ENCODE measurements at places on chromosomes 1 and 21. TPM values are rescaled to one million over a fixed set of nuclear protein-coding genes. Genes with fewer than 3 reads are reported as not detected.
A peak's percentile ranks its signal among the peaks of the same experiment; 100 is the strongest.

DNA sequence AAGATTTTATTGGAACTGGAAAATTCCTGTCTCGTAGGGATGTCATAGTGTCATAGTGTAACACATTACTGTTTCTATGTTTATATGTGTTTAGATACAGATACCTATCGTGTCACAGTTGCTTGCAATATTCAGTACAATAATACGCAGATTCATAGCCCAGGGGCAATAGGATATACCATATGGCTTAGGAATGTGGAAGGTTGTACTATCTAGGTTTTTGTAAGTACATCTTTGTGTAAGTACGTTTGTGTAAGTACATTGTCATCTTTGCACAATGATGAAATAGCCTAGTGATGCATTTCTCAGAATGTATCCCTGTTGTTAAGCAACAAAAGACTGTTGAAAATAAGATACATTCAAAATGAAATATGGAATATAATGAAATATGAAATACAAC is 68.9 kb downstream of the CAMTA1 start:
- no peak for DNase-seq

DNA sequence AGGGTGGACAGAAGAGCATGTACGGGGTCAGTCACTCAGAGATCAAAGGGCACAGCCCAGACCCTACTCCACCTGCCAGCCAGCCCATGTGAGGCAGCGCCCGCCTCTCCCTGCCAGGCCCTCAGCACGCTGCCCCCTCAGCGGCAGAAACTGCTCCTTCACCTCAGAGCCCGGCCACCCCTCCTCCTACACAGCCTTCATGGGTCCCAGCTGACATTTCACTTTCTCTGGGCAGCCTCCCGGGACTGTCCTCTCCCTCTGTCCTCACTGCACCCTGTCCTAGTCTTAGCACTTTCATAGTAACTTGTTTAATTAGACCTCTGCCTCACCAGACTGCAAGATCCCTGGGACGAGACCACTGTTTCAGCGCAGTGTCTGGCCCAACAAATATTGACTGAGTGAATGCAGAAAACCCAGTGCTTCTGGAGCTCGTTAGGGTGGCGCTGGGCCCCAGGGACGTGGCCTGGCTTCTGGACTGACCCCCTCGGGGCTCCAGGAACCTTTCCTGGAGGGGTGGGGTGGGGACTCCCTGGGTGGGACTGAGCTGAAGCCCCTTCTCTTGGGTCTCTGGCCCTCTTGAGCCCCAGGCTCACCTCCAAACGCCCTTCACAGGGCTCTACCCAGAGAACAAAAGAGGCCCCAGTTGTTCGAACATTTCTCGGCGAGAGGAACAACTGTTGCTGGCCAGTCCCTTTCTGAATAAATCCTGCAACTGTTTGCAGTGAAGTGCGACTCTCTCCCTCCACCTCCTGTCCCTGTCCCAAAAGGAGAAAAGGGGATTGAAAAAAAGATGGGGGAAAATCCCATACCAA is 114.9 kb downstream of the CASZ1 start:
- DNase-seq = no peak

MAP3K21 gene
- 0.44 TPM for total RNA-seq

DNA sequence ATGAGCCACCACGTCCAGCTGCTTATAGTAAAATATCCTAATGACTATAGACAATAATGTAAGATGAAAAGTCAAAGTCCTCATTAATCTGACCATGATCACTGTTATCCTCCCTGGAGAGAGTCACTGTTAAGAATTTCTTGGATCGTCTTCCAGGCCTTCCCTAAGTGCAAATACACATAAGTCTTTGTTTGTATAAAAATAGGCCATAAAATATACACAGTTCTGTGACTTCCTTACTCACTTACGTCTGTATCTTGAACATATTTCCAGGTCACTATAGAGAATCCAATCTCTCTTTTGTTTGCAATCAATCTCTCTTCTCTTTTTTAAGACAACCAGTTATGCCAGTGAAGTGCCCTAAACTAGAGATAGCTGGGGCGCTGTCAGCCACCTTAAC is 89.1 kb upstream of the LYST start:
- no peak for DNase-seq

HSD11B1 gene
- total RNA-seq = 2.5 TPM

GRCh38 chr1:147209825-147210821 is 15.0 kb downstream of the FMO5 start:
- no peak for DNase-seq

- DNase-seq = no peak
These were observed 33.0 kb upstream of the TP53BP2 start for GRCh38 chr1:223878598-223879325.

GRCh38 chr1:201180141-201180540 is 10.5 kb upstream of the IGFN1 start:
- DNase-seq = no peak

- DNase-seq = no peak
These were observed 95.4 kb upstream of the NGF start for GRCh38 chr1:115433483-115433882.

GRCh38 chr1:28509705-28510272 is 3.9 kb downstream of the RCC1 start:
- DNase-seq = no peak

DNA sequence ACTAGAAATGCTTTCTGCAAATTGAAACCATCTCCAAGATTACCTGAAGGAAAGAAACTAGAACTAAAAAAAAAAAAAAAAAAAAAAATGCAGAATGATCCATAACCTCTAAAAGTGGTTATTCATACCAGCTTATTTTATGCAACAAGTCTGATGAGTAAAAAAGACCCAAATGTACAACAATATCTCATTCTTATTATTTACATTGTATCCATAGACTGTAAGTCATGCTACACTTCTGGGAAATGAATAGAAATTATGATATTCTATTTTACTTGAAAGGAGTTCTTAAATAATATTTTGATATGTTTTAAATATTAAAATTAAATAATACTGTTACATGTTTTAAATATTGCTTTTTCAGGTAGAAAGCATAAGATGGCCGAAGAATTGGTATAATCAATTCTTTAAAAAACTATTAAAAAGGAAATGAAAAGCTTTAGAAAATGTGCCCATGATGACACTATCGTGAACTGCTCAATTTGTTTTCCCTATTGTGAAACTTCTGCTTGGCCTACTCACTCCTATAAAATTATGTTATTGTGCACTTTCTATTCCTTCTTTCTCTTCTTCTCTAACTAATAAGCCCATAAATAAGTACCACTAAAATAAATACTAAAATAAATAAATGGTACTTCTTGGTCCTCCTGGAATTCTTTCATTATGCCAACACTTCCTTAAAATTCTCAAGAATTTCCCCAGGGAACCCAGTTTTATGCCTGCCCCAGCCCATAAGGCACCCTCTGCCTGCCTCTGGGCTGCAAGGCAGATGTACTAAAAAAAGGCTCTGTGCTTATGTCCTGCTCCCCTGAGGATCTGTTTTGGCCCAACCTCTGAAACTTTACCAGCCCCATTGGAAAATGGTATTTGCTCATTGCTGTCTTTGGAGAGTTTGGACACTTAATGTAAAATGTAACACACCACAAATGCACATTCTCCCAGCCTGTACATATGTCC is 18.1 kb downstream of the SAMSN1 start:
- DNase-seq = no peak

DNA sequence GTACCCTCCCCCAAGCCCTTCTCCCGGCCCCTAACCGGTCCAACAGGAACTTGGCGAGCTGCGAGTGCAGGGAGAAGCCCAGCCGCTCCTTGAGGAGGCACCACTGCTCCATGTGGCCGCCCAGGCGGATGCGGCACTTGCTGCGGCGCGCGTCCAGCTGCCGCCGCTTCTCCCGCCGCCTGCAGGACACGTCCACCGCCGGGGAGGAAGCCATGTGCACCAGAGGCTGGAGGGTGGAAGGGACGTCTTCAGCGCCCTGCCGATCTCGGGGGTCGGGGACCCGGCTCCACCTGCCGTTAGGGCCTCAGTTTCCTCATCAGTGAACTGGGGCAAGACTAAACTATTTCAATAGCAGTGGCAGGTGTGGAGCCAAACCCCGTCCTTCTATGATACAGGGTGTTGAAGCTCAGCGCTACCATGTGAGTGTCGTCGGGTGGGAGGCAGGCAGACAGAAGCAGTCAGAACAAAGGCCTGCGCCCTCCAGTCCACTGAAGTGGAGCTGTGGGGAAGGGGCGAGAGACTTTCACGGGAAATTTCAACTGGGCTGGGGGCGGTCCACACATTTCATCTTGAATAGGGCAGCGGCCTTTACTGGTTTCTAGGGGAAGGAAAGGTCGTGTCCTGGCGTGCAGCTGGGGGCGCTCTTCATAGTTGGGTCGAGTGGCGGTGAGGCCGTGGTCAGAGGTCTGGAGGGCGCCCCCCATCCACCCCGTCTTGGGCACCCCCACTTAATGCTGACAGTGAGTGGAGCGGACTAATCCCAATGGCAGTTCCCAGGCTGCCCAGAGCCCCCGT is 592 bp downstream of the ZNF692 start:
- DNase-seq = peak; percentile 77

DNA sequence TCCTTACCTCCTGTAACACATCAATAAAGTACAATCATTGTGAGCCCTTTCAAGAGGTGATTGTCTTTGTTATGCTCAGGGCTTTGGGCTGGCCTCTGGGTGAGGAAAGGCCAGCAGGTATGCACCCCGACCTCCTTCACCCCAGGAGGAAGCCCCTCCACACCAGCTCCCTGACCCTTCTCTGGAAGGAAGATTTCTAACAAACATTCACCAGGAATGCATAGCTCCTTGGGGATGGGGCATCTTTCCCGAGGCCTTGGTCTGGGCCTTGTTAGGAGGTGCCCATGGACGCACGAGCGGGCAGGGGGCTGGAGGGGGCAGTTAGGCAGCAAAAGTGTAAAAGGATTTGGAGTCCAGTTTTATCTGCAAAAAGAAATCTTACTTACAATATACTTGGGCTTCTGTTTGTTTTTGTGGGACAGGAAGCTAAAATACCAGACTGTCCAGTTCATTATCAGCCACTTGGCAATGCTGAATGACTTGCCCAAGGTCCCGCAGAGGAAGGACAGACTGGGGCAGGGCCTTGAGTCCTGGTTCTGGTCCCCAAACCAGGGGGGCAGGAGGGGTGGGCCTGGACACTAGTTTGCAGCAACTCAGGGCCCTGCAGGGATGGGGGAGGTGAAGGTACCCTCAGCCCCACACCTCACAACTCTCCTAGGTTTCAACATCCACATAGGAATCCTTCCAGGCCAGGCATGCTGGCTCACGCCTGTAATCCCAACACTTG is 10.1 kb downstream of the ZC3H12A start:
- no peak for DNase-seq

GRCh38 chr1:218867941-218868626 is 305.6 kb upstream of the LYPLAL1 start:
- no peak for DNase-seq

DNA sequence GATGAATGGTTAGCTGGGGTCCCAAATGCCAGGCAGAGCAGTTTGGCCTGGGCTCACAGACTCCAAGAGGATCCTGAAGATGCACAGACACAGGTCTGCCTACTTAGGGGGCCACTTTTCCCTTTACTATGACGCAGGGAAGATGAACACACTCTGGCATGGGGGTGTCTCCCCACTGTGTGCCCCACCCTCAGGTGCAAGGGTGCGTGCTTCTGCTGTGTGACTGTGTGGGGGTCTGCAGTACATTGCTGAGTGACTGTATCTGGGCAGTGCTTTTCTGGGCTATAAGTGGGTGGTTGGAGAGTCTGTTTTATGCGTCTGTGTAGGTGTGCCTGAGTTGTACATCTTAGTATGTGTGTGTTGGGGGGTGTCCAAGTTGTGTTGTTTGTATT is 3.8 kb downstream of the NR0B2 start:
- DNase-seq = no peak

PPIH gene
- total RNA-seq = 19.4 TPM

- DNase-seq = no peak
These were observed 32.7 kb downstream of the TRIM11 start for GRCh38 chr1:228373681-228374571.

DNA sequence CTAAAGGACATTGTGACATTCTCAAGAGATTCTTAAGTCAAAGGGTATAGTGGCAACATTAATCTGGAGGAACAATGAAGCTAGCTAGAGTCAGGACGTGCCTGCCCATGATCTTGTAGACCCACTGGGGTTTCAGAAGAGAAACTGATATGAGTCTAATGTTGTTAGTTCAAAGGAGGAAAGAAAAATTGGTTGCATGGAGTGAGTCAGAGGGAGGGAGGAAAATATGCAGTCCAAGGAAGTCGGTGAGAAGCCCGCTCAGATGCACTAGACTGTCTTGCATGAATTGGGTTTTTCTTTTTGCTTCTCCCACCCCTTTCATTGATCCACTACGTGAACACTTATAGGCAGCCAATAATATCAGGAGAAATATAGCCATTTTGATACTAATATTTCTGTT is 53.8 kb upstream of the SYT14 start:
- DNase-seq = no peak

DNA sequence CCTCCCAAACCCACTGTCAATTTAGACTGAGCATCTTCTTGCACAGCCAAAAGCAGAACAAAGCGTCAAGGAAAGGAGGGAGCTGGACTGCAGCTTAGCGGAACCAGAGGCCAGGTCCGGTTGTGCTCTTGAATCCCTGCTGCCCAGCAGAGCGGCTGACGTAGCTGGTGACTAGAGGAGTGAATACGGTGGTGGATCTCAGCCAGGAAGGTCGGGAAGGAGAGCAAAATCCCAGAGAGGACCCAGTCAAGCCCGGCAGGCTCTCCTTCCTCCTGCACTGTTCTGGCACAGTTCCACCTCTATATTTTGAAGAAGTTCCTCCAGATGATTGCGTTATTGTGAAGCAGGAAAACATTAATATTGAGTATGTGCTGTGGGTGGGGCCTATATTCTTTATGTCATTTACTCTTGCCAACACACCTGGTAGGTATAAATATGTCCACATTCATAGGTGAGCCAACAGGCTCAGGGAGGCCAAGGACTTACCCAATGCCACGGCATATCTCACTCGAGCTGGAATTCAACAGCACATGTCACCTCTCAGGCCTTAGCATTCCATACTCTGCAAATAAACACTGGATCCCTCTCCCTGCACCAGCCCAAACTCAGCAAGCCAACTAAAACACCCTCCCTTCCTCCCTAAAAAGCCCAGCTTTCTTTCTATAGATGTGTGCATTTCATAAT is 23.6 kb upstream of the ABCB10 start:
- DNase-seq = peak; percentile 67

- DNase-seq = no peak
These were observed 66.3 kb downstream of the ARHGEF10L start for GRCh38 chr1:17605582-17606344.

- DNase-seq = no peak
These were observed 12.2 kb downstream of the RHBDL2 start for GRCh38 chr1:38929476-38929875.

TNNI3K gene
- total RNA-seq = 74.0 TPM

GRCh38 chr1:30028283-30028682 is 695.1 kb downstream of the MATN1 start:
- DNase-seq = no peak

B3GALT2 gene
- total RNA-seq = 27.7 TPM

DNA sequence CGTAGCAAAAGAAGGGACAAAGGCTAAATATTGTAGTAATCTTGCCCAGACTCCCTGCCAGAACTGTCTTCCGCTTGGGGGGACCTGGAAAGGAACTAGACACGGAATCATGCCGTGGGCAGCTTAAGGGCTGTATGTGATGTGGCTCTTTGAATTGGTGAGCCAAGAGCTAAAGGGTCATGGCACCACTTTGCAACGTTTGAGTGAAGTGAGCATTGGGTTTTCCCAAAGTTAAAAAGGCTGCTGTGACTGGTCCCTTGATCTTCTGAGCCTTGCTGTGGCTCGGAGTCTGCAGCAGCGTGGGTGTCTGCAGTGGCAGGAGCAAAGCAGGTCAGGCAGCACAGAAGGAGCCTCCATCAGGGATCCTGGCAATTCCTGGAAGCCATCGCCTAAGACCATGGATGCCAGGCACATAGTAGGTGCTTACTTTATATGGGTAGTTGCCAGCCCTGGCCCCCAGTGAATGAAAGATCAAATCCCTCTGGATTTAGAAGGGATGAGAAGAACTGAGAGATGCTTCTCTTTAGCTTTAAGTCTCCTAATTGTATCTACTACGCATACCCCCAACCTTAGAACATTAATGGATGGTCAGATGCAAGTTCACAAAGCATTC is 1.8 kb downstream of the SMYD2 start:
- no peak for DNase-seq
